Tibial nerve (tissue), 4 donors: ENCODE measurements at places on chromosomes 1 and 21. TPM values are rescaled to one million over a fixed set of nuclear protein-coding genes. Genes with fewer than 3 reads are reported as not detected.

Gene TMEM201
- 11.8 TPM for total RNA-seq

DNA sequence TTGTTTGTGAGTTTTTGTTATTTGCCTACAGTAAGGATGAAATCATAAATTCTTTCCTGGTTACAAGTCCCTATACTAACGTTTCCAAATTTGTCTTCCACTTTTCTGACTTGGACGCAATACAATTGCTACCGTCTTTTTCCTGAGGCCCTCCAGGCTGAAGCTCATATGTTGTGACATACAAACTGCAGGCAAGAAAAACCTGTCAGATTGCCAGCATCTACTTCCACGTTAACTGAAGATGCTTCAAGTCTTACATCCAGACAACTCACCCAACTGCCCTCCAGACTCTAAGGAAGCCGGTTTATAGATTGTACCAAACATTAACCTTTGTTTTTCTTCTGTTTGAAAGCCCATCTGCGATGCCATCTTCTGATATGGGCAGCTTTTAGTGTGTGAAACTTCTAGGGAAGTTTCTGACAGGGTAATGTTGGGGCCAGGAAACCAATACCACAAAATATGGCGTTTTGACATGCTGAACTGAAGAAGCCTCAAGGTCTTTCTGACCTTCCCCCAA lies 21.4 kb upstream of the RNF11 start:
- no peaks in the 10 kb centered on the region for H3K27me3 ChIP-seq
- no peaks in the 10 kb centered on the region for H3K4me1 ChIP-seq
- DNase-seq = no peak

- H3K36me3 ChIP-seq = no peaks in the 10 kb centered on the region
- H3K4me1 ChIP-seq = no peaks in the 10 kb centered on the region
- no peak overlapping the region for H3K4me3 ChIP-seq
- H3K27me3 ChIP-seq = no peaks in the 10 kb centered on the region
- no peak for DNase-seq
- H3K27ac ChIP-seq = no peak overlapping the region
Observed at GRCh38 chr1:224867715-224868114, 61.8 kb upstream of the DNAH14 start.

- no peak overlapping the region for H3K27ac ChIP-seq
- H3K4me3 ChIP-seq = no peak overlapping the region
- H3K36me3 ChIP-seq = no peaks in the 10 kb centered on the region
- H3K4me1 ChIP-seq = no peaks in the 10 kb centered on the region
- H3K27me3 ChIP-seq = no peaks in the 10 kb centered on the region
Observed at GRCh38 chr1:158095737-158096335, 84.9 kb upstream of the CD1D start.

Gene PEX19
- total RNA-seq = 66.6 TPM

- no peak overlapping the region for H3K27ac ChIP-seq
- H3K27me3 ChIP-seq = no peaks in the 10 kb centered on the region
- no peaks in the 10 kb centered on the region for H3K4me1 ChIP-seq
- no peaks in the 10 kb centered on the region for H3K36me3 ChIP-seq
- no peak overlapping the region for H3K4me3 ChIP-seq
Observed at GRCh38 chr1:178651742-178652141, 73.3 kb upstream of the RALGPS2 start.

Gene RYR2
- 0.20 TPM for total RNA-seq

DNA sequence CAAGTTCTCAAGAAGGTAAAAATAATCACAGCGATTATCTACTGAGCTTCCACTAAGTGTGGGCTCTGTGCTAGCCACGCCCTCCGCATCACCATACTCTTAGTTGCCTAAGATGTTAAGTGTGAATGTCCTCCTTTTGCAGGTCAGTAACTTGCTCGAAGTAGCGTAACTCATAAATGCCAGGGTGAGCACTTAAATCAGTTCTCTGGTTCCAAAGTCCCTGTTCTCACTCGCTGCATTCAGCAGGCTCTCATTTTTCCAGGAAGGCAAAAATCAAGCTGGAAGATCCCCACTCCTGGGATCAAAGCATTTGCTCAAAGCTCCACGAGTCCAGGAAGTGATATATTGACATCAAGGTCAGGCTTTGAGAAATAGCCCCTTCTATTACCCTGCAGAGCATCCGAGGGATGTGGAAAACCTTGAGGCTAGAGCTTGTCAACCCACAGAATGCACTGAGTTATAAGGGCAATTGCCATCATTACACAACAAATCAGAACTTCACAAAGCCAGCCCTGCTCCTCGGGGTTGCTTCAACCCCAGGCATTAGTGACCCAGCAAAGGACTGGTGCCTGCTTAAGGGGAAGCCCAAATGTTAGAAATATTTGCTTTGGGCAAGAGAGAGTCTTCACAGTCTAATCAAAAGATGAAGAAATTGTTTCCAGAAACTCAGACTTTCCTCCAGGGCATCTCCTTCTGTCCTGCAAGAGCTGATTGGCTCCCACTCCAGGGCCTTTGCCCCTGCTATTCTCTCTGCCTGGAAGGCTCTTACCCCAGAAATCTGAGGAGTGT lies 19.5 kb downstream of the SLC30A1 start:
- no peaks in the 10 kb centered on the region for H3K27me3 ChIP-seq
- H3K36me3 ChIP-seq = no peaks in the 10 kb centered on the region
- DNase-seq = no peak
